ENCODE measurements at places on chromosomes 1 and 21. TPM values are rescaled to one million over a fixed set of nuclear protein-coding genes. Genes with fewer than 3 reads are reported as not detected.

CNR2 gene
- total RNA-seq, result 0.03 TPM

GRCh38 chr1:21935891-21936365 lies 1.2 kb downstream of the HSPG2 start:
- DNase-seq, result peak; percentile 54

DNA sequence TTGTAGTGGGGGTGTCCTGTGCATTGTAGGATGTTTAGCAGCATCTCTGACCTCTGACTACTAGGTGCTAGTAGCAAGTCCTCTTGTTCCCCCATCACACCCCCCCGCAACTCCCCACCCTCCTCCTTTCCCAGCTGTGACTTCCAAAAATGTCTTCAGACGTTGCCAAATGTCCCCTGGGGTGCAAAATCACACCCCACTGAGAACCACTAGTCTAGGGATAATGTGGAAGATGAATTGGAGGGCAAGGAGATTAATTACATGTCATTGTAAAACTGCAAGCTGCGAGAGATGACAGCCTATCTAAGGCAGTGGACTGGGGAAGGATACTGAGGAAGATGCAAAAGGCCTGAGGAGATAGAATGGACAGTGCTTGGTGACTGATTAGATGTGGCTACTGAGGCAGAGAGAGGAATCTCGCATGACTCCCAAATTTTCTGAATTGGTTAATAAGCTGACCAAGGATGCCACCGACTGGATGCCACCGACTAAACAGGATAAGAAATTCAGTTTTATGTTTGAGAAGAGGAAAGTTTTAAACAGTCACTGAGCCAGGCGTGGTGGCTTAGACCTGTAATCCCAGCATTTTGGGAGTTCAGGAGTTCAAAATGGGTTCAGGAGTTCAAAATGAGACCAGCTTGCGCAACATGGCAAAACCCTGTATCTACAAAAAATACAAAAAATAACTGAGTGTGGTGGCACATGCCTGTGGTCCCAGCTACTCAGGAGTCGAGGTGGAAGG lies 3.1 kb upstream of the JAK1 start:
- DNase-seq, result no peak

GRCh38 chr1:98688110-98688739 lies 26.7 kb downstream of the SNX7 start:
- DNase-seq, result no peak

DNA sequence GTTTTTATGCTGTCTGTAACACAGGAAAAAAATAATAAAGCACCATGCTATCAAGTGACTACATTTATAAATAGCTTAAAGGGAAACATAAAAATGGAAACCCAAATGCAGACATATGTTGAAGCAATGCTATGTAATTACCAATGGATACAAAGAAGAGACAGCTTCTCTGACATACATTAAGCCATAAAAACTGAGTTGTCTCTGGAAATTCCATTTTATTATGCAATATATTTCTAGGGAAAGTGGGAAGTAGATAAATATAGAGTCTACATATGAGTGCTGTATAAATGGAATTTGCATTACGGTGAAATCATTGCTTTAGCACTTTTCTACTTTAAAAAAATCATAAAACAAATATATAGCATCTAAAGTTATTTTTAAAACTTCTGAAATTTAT lies 135.2 kb upstream of the COL11A1 start:
- no peak for DNase-seq

TLCD4 gene
- 11.6 TPM for total RNA-seq

TGFB2 gene
- total RNA-seq, result 21.8 TPM

C1orf167 gene
- 0.95 TPM for total RNA-seq

- no peak for DNase-seq
Measured at GRCh38 chr1:40102896-40103295, 5.8 kb upstream of the PPT1 start.

DNA sequence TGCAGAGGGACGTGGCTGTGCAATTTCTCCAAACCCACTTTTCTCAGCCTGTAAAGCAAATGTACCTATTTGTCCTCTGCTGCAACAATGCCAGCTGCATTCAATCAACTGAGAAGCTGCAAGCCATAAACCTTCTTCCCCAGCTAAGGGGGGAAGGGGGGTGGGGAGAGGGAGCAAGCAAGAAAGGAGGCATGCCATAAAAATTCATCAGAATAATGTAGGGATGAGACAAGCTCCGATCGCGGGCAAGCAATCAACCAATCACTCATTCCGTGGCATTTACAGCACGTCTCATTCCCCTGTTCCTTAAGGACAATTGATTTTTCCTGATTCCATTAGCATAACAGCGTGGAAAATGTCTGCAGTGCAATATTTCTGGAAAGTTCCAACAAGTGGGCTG lies 144.8 kb downstream of the DMRTA2 start:
- no peak for DNase-seq

DNA sequence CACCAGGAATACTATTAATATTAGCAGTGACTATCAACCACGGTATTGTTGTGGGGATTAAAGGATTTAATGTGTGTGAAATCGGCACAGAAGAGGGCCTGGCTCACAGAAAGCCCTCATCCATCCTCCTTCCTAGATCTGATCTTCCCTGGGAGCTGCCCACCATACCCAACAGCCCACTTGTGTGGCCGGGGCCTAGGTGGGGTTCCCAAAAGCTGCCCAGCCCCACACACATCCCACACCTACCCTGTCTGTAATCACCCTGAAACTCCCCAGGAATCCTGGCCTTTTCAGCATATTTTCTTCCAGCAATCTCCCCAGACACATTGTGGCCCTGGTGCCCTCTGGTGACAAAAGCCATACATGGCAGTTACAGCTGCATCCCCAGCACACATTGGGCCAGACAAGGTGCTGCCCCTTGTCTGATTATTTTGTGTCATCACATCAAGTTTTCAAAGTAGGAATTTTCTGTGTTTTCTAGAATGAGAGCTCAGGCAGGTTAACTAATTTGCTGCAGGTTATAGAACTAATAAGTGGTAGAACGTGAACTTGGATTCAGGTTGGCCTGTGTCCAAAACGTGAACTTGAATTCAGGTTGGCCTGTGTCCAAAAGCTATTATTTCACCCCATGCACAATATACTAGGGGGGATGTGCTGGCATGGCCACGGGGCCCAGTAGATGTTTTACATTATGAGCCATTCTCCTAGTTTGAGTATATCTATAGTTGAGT lies 5.3 kb upstream of the SLC6A9 start:
- DNase-seq, result peak; percentile 51

GRCh38 chr1:38964140-38964548 lies 22.5 kb upstream of the RHBDL2 start:
- no peak for DNase-seq

DNA sequence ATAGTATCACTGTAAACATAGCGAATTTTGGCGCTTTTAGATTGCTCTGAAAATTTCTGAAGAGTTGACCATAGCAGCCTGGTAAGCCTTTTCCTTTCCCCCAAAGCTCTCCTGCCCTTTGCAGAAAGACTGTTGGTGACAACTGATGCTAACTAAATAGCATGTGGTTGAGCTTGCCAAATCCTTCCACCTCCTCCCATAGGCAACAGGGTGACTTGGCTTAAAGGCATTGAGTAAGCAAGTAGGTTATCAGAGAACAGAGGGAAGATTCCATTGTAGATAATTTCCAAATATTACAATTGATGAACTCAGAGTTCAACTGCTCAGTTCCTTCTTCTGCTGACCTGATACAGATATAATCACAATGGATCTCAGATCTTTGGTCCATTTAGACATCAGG lies 19.9 kb upstream of the HMGCL start:
- no peak for DNase-seq

GRCh38 chr1:101137144-101138126 lies 99.4 kb upstream of the S1PR1 start:
- DNase-seq, result no peak

TRIM67 gene
- total RNA-seq, result 1.3 TPM

PPFIA4 gene
- total RNA-seq, result 15.3 TPM

DNA sequence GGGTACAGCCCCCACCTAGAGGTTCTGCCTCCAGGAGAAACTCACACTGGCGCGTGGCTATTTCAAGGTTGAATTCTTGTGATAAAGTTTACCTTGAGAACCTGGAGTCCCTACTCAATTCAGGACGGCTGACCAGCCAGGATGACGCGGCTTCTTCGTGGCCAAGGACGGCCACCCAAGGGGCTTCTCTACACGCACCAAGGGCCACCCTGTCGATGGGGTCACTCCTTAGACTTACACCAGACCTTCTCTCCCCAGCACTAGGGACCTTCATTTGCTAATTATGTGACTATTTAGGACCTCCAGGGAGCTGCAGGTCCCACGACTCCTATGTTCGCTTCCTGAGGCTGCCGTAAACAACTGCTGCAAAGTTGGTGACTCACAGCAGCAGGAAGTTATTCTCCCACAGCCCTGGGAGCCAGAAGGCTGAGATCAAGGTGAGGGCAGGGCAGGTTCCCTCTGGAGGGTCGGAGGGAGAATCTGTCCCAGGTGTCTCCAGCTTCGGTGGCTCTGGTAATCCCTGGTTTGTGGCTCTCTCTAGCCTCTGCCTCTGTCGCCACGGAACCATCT lies 135.9 kb downstream of the NPHP4 start:
- DNase-seq, result no peak

DNA sequence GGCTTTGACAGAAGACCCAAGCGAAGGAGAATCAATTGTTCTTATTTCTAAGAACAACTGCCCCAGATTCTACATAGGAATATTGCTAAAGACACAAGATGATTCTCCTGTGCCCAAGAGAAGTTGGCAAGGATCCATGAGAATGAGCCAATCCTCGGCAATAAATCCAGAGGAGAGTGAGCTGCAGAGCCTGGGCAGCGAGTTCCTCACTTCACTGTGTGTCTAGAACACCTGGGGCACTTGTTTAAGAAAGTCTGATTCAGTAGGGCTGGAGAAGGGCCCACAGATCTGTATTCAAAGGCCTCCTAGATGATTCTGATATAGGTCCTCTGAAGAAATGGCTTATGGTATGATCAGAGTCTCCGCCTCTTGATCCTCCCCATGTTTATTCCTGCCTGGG lies 31.8 kb downstream of the GADD45A start:
- no peak for DNase-seq

DNA sequence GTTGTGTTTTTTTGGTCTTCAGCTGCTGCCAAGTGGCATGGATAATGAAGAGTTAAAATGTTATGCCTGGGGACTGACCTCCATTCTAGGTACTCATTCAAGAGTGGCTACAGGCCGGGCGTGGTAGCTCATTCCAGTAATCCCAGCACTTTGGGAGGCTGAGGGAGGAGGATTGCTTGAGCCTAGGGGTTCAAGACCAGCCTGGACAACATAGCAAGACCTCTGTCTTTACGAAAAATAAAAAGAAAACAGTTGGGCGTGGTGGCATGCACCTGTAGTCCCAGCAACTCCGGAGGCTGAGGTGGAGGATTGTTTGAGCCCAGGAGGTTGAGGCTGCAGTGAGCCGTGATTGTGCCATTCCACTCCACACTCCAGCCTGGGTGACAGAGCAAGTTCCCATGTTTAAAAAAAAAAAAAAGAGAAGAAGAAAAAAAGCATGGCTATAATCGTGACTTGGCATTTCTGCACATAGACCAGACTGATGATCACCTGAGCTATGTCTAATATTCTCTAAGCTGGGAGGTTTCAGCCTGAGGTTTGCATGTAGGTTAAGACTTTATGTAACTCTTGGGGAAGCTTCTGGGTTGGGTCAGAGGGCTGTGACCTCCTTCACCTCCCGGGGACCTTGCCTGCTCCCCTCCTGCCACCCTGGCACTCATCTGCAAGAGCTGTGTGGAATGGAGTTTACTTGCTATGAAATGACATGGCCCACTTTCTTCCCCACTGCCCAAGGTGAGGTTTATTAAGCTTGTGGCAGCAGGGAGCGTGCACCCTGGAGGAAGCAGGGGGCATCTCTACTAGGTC lies 51.3 kb downstream of the DHRS3 start:
- DNase-seq, result peak; percentile 69

S100A2 gene
- total RNA-seq, result 24.4 TPM

All from Caki2 (cell line).